Amniotic stem cell (primary cell): ENCODE measurements at places on chromosomes 7 and 10.

- DNase-seq = no peak
Measured at GRCh38 chr10:72719941-72720592, 28.1 kb downstream of the MCU start.

- DNase-seq = no peak
Measured at GRCh38 chr7:47028284-47028683, 553.6 kb downstream of the TNS3 start.

DNA sequence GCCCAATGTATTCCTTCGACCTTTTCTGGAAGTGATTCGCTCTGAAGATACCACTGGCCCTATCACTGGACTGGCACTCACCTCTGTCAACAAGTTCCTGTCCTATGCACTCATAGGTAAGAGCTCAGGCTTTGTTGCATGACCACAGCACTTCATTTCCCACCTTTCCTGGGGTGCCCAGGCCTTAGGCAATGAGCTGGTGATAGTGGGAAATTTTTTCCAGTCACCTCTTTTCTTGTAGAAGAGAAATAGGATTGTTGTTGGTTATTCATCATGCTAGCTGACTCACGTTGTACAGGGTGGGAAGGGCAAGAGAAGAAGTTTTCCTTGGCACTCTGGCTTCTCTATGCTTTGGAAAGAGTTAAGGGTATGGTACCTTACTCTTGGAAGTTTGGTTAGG, 51.4 kb upstream of the NFKB2 start:
- DNase-seq = no peak

DNA sequence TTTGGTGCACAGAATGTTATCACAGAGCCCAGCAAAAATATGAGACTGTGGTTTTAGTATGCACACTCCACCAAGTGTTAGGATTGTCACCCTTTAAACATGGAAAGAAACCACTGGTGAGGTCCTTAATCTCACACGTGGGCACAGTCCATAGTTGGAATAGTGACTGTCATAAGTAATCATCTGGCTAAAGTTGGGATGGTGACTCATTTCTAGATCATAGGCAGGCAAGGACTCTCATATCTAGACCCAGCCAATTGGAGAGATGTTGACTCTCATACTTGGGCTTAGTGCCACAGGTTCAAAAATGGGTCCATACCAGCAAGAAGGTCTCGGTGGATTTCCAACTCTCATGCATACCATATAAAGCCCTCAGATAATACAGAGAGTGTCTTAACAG, 39.6 kb upstream of the ZNF680 start:
- no peak for DNase-seq

DNA sequence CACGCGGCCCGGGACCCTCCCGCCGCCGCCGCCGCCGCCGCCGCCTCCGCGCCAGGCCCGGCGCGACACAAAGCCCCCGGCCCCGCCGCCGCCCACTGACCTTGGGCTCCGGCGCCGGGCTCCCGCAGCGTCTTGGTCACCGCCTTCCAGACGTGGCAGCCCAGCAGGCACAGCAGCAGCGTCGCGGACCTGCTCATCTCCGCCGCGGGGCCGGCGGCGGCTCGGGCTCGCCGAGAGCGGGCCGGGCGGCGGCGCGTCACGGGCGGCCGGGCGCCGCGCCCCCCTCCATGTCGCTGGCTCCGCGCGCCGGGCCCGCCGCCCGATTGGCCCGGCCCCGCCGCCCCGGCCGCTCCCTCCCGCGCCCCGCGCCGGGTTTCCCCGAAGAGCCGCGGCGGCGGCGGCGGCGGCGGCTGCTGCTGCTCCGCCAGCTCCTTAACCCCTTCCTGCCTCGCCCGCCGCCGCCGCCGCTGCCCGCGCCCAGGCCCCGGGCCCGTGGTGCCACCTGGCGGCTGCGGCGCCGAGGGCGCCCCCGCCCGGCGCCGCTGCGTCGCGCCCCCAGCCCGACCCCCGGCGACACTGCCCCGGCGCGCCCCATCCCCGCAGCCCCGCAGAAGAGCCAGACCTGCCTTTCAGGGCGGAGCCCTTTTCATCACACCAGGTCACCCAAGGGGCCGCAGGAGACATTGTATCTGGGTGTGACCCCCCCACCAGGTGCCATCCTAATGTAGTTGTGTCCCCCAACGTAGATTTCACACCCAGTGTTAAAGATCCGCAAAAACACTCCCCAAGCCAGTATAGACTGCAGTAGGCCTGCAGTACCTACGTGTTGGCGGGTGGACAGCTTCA, at the start of gene FAM171A1:
Gene FAM171A1, minus strand, starts transcription at position 434 of the 846 bp plus-strand sequence. Its CDS starts 237 bp downstream, at position 197.
- DNase-seq = peak; percentile 49

GRCh38 chr10:6716516-6716915, 136.4 kb upstream of the PRKCQ start:
- DNase-seq = no peak

DNA sequence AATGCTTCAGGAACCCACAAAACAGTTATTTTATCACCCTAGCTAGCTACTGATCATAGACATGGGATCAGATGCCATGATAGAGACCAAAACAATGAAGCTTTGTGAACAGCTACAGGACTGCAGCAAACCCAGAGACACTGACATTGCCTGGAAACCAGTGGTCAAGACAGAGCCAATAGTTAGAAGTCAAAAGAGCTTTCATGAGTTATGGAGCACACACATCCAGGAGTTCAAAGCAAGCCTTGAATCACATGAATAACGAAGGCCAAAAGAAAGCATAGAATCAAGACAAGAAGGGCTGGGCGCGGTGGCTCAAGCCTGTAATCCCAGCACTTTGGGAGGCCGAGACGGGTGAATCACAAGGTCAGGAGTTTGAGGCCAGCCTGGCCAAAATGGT, 34.5 kb upstream of the GSAP start:
- no peak for DNase-seq

GRCh38 chr7:111290982-111291381, 200.1 kb downstream of the LRRN3 start:
- no peak for DNase-seq

- no peak for DNase-seq
Measured at GRCh38 chr7:27777662-27778061, 37.7 kb downstream of the TAX1BP1 start.

- no peak for DNase-seq
Measured at GRCh38 chr10:43846187-43846680, 197.6 kb upstream of the ZNF32 start.

DNA sequence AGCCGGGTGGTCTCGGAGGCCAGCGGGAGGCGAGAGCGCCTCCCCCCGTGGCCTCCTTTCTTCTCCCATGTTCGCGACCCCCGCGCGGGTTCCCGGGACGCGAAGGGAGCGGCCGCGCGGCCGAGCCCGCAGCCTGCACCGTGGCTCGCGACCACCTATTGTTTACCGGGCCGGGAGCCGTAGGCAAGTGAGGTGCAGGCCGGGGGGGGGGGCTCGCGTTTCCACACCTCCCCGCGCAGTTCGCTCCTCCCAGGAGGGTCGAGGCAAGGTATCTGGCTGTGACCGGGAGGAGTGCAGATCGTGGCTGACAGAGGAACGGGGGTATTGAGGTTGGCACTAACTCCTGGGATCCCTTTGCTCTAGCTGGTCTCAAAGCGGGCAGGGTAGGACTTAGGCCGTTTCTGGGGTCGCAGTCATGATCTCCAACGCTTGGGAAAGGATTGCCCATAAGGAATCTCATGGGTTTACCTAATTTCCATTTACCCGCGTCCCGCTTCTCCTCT, 734 bp downstream of the PTPN12 start:
- peak; percentile 6 for DNase-seq

- no peak for DNase-seq
Measured at GRCh38 chr7:1395211-1396070, 63.8 kb downstream of the MICALL2 start.
